ENCODE measurements at places on chromosomes 3 and 15. TPM values are rescaled to one million over a fixed set of nuclear protein-coding genes. Genes with fewer than 3 reads are reported as not detected.

SHC4 gene
- polyA plus RNA-seq, result 2.9 TPM

RHCG gene
- 3.9 TPM for polyA plus RNA-seq

CMSS1 gene
- polyA plus RNA-seq, result 48.1 TPM

TEX55 gene
- 0.08 TPM for polyA plus RNA-seq

EAF2 gene
- 7.8 TPM for polyA plus RNA-seq

HACL1 gene
- 24.8 TPM for polyA plus RNA-seq

VGLL3 gene
- 5.2 TPM for polyA plus RNA-seq

GATA2 gene
- polyA plus RNA-seq, result 47.1 TPM

DNA sequence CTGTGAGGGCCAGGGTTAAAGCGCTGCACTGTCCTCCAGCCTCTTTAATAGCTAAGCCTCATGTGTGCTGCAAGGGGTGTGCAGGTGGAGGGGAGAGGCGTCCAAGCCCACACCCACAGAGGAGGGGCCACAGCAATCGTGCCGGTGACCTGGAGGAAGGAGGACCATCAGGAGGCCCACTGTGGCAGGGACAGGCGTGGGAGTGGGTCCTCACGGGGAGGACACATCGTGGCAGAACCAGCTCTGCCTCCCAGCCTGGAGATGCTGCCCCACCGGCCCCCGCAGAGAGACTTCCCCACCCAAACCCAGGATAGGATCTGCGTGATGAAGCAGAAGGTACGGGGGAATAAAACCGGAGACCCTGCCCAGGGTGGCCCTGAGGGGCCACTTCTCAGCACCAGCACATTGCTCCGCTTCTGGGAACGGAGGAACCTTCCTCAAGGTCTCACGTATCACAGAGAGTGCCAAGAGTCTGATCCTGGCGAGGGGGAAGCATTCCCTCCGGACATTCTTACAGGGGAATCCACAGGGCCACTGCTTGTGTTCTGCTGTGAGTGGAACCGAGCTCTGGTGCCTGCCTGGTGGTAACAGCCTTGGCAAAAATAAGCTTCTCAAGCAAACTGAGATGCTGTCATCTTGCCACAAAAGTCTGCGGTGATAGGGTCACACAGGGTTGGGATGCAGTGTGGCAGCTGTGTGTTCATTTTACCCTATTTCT is 199.8 kb downstream of the XXYLT1 start:
- DNase-seq, result no peak

DNA sequence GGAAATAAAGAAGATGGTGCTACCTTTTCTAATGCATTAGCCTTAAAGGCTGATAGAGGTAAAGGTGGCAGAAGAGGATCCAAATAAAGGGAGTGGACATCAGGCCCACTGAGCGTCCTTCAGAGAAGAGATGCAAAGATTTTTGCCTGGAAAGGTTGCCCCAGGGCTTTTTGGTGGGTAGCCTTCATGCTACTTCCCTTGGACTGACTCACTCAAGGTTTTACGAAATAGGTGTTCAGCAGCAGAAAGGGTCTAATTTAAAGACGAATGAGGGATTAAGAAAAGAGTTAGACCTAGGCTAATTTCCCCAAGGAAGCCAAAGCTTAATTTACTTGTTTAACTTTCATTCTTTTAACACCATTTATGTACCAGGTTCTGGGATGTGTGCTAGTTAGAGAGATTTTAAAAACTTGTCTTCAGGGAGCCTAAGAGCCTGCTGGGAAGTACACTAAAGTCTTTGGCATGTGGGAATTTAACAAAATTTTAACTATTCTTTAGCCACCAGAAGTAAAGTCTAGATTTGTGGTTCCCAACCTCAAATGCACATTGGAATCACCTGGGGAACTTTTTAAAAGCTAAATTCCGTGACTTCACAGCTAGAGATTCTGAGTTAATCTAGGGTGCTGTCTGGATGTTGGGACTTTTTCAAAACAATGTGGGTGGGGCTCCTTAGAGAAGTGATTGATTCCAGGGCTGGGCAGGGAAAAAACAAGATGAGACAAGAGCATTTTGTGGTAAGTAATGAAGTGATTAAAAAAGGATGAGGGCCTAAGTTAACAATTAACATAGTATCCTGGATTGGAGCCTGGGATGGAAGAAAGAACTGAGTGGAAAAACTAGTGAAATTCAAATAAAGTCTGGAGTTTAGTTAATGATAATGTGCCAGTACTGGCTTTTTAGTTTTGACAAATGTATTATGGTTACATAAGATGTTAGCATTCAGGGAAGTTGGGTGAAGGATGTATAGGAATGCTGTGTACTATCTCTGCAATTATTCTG is 3.4 kb downstream of the IL20RB start:
- no peak for DNase-seq

- no peak for DNase-seq
Observed at GRCh38 chr3:187491371-187491770, 123.2 kb downstream of the RTP4 start.

DNA sequence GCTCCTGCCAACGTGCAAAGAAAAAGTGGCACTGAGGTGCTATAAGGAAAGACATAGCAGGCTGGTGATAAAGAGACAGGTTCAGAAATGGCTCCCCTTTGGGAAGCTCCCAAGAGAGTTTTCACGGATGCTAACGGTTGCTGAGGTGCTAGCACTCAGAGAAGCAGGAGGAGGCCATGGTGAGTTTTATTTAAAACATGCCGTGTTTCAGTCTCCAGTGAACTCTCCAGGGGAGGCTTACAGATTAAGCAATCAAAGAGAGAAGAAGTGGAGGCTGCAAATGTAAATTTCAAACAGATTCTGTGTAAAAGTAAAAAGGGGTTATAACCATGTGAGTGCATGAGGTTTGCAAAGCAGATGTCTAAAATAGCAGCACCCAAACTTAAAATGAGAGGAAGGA is 346.2 kb downstream of the NTRK3 start:
- DNase-seq, result no peak

DNA sequence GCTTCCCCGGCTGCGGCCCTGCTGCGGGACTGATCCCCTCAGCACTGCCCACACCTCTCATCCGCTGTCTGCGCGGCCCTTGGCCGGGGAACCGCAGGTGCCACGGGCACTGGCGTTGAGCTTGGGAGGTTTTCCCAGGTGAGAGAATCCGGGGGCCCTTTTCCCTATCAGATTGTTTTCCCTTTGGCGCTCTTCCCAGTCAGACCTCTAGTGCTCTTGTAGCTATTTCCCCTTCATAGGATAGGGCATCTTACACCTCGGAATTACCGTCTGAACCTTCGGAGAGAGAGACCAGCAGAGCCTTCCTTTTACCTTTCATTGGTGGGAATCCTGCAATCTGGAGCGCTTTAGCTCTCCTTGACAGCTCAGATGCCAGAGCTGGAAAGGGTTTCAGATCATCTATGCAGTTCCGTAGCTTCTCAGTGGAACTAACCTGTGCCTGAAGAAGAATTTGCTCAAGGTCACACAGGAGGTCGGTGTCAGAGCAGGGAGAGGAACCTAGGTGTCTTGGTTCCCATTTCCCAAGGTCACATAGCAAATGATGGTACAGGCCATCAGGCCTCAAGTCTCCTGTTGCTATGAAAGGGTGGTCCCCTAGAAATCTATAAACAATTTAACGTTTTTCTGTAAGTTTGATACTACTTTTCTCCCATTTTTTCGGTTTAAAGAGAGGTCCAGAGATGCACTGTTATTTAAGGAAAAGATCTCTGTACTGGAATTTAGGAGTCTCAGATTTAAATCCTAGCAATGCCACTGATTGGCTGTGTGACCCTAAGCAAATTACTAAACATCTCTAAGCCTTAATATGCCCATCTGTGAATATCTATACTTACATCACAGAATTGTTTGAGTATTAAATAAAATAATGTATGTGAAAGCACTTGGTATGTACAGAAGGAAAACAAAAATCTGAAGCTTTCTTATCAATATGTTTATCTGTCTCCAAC is 916 bp downstream of the IDH3A start:
- no peak for DNase-seq

DNA sequence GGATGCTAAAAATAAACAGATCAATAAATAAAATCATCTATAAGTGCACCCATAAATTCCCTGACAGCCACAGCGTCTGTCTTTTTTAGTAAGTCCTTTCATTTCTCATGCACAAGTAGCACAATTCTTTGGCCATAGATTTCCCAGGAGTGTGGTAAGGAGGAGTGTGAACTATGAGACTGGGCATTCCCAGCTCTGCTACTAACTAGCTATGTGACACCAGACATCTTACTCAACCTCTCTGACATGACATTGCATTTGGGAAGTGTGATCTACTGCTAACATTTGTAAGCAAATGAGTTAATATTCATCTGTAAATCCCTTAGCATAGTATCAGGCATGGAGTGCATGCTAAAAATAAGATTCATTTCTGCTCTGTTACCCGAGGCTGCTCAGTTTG is 301.7 kb downstream of the NTRK3 start:
- DNase-seq, result no peak

DNA sequence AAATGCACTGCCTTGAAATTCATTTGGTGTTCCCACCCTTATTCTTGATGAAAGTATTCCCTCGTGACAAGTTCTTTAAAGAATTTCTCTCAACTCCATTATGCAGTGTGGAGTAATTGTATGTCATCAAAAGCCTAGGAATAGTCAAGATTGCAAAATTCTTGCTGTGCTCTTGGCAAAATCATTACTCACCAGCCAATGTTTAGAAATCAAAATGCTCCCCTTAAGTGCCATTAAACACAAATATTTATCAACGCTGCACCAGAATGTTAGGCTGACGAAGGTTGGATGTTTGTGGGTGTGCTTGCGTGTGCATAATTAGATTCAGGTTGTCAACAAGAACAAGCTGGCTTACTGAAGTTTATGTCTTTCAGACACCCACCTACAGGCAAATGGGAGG is 40.5 kb downstream of the SST start:
- DNase-seq, result no peak

DNA sequence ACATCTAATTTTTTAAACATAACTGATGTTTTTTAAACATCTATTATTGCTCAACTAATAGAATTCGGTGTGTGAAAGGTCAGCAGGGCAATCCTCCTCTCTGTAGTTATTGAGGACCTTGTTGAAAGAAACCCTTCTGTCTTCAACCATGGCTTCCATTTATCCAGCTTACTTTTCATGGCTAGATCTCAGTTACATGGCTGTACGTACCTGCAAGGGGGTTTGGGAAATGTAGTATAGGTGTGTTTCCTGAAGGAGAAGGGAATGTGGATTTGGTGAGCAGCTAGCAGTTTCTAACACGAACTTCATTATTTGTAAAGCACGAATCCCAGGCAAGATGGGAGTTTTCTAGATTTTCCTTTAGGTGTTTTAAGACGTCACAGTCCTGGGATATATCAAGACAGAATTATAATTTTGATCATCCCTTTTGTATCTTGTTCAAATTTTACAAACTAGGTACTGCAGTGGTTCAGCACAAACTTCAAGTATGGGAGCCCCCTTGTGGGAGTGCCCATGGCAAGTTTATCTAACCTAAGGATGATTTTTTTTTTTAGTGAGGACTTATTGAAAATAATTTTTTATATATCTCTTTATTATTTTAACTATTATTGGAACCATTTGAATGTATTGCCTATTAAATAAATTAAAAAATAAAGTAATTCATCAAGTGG is 41.6 kb downstream of the FBXL2 start:
- no peak for DNase-seq

- no peak for DNase-seq
Observed at GRCh38 chr3:173761161-173761560, 363.6 kb downstream of the NLGN1 start.

DNA sequence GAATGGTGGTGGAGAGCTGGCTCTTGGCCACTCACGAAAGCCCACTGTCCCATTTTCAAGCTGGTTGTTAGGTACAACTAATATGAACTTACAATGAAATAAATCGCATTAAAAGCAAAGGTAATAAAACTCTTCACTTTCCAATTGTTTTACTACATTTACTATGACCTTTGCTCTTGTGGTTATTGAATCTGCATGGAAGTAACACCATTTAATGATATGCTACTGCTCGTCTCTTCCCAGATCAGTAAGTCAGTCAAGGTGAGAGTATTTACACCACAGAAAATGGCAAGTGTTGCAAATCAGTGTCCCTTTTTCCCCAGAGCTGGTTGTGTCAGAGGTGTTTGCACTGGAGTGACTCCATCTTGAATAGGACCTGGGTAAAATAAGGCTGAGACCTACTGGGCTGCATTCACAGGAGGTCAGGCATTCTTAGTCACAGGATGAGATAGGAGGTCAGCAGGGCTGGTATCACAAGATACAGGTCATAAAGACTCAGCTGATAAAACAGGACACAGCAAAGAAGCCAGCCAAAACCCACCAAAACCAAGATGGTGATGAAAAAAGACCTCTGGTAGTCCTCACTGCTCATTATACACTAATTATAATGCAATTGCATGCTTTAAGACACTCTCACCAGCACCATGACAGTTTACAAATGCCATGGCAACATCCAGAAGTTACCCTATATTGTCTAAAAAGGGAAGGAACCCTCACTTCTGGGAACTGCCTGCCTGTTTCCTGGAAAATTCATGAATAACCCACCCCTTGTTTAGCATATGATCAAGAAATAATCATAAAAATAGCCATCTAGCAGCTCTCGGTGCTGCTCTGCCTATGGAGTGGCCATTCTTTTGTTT is 57.6 kb downstream of the FRMD4B start:
- no peak for DNase-seq

- no peak for DNase-seq
Observed at GRCh38 chr3:78235841-78236240, 1195.9 kb downstream of the ROBO2 start.

GRCh38 chr3:117019082-117019713 is 309.6 kb downstream of the TUSC7 start:
- no peak for DNase-seq

Data from left renal cortex interstitium (tissue), 4 donors.